ENCODE measurements at places on chromosomes 13 and 19. TPM values are rescaled to one million over a fixed set of nuclear protein-coding genes. Genes with fewer than 3 reads are reported as not detected.
A peak's percentile ranks its signal among the peaks of the same experiment; 100 is the strongest.

Gene KLK15
- total RNA-seq, result not detected

Gene COX7A1
- total RNA-seq, result not detected

Gene IGFL1
- not detected for total RNA-seq

DNA sequence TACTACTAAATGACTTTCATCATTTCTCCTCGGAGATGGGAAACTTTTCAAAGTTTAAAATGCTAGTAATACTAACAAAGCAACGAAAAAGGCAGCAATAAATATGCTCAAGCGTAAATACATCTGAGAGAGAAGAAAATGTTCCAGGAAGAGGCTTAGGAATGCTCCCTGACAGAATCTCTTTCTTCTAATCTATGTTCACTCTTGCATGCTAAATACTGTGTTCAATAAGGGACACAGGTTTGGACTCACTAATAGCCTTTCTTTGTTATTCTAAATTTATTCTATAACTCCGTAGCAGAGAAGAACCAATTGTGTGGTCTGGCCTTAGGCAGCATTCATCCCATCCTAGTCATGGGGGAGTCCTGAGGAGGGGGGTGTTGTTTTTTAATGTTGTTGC, 823.0 kb downstream of the PCDH9 start:
- DNase-seq, result no peak

Gene KLHL1
- total RNA-seq, result not detected

GRCh38 chr13:46536341-46536740, 16.6 kb upstream of the LRCH1 start:
- no peak for DNase-seq

GRCh38 chr13:97979556-97979955, 26.1 kb downstream of the IPO5 start:
- no peak for DNase-seq

DNA sequence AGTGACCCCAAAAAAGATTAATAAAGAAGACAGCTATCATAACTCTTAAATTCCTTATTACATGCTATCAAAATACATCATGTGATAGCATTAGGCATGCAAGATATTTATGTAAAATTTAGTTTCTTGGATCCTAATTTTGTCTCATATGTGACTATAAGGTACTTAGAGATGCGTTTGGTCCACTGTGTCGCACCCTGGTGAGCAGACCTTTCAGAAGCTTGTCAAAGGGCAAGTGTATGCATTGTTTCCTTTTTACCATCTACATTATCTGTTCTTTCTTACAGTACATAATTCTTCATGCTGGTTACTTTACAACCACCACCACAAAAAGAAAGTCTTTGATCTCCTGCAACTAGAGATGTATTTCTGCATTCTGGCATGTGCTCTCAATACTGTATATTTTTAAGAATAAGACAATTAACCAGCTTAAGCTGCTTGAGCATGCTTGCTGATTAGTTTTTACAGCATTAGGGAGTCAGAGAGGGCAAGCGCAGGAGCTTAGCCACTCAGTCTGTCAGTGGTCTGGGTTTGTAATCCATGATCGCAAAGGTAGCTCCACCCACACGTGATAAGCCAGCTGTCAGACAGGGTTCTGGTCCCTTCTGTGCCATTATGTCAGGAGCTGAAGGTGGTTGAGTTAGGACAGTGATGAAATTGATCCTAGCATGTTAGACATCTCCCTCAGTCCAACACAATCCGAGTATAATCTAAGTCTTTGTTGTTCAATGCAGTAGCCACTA, 500.9 kb downstream of the MYO16 start:
- DNase-seq, result no peak

GRCh38 chr19:42424345-42424707, 2.9 kb downstream of the LIPE start:
- DNase-seq, result no peak

DNA sequence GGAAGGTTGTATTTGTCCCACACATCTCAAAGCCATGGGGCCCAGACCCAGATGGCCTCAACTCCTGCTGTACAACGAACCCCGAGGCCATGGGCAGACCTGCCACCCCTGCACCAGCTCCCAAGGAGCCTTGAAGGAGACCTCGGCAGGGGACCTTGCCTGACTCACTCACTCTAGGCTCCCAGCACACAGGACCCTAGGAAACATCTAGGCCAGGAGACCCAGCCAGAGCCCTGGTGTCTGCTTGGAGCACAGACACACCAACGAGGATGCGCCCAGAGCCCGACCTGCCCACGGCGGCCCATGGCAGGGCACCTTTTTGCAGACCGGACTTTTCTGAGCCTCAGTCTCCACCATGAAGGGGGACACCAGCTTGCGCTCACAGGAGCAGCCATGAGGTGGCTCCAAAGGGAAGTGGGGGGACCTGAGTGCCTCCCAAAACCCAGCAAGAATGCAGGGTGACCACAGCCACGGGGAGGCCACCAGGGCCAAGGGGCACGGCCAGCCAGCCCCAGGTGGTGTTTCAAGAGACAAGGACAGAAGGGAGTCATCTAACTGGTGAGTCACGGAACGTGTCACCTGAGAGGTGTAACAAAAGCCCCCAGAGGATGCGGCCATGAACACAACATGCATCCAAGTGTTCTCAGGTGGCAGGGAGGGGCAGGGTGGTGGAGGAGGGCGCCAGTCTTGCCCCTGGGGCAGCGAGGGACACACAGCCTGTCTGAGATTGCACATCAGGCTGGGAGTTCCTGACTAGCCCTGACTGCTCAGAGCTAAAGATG, 4.9 kb upstream of the CERS1 start:
- no peak for DNase-seq

Gene RETN
- total RNA-seq, result not detected

GRCh38 chr19:51166846-51167490, 24.9 kb downstream of the SIGLEC7 start:
- peak; percentile 24 for DNase-seq

GRCh38 chr13:21235174-21235573, 58.7 kb downstream of the MRPL57 start:
- DNase-seq, result no peak

Gene ALDH16A1
- total RNA-seq, result 26.8 TPM

DNA sequence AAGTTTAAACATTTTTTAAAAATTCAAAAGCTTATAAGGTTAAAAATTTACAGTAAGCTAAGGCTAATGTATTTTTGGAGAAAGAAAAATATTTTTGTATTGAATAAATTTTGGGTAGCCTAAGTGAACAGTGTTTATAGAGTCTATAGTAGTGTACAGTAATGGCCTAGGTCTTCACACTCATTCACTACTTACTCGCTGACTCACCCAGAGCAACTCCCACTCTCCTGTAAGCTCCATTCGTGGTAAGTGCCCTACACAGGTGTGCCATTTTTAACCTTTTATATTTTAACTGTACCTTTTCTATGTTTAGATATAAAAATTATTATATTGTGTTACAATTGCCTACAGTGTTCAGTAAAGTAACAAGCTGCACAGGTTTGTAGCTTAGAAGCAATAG, 96.6 kb upstream of the FREM2 start:
- no peak for DNase-seq

Gene TEX26
- total RNA-seq, result not detected

- DNase-seq, result no peak
Measured at GRCh38 chr19:38908911-38909310, 3.1 kb downstream of the CCER2 start.

- no peak for DNase-seq
Measured at GRCh38 chr13:66262330-66262729, 967.8 kb downstream of the PCDH9 start.

DNA sequence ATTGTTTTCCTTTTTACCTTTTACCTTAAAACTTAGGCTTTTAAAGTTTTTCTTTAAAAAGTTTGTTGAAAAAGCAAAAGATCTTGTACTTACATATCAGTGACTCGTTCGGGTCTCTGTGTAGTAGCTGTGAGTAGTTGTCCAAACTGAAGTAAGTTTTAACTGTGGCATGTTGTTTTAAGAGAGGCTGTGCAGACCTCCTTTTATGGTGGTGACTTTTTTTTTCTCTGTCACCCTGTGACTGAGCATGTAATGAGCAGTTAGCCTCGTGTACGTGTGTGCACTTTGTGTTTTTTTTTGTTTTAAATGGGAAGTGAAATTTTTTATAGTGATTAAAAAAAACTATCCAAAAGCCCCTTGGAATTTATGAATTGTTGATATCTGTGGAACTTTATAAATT, at the start of gene GPR183:
TSS of gene GPR183 (minus strand) at position 153 of the 400 bp plus-strand sequence. CDS start 11,254 bp downstream, outside the sequence.
- DNase-seq, result peak; percentile 36

- DNase-seq, result no peak
Measured at GRCh38 chr13:49858178-49858856, 65.8 kb upstream of the KPNA3 start.

DNA sequence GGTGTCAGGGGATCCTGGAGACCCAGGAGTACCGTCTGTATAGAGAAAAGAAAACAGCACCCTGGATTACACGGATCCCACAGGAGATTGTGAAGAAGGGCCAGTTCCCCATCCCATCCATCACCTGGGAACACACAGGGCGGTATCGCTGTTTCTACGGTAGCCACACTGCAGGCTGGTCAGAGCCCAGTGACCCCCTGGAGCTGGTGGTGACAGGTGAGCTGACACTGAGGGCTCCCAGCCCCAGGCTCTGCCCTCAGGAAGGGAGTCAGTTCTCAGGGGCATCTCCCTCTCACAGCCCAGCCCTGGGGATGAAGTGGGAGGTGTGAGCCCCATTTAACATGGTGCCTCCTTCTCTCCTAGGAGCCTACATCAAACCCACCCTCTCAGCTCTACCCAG, 1.3 kb downstream of the LILRA1 start:
- no peak for DNase-seq

Gene FGF22
- total RNA-seq, result not detected

Gene BST2
- 62.0 TPM for total RNA-seq

DNA sequence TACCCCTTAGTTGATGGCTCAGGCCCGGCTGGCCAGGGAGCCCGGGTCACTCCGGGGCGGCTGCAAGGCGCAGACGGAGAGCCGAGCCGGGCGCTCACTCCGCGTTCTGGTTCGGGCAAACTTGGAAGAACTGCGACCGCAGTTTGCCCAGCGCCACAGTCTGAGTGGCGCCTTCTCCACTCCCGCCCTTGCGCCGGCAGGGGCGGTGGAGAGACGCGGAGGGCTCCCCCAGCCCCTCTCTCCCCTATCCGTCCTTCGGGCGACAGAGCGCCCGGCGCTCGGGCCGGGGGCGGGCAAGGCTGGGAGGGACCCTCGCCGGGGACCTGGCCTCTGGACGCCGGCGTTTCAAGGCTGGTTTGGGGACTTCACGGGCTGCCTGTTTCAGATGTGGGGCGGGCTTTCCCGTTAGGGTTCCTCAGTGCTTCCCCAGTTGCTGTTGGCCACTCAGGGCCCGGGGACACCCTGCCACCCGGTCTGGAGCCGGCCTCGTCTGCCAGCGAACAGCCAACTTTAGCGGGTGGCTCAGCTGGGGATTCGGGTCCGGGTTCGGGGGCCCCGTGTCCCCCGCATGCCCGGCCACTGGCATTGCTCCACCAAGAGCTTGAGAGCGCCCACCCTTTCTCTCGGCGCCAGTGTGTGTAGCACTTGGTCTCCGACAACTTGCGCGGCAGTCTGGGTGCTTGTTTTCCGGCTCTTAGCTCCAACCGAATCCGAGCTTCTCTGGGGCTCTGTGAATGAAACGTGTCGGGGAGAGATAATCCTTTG, 1.5 kb downstream of the GPC6 start:
- DNase-seq, result peak; percentile 8

All from activated CD4-positive, alpha-beta T cell treated with anti-CD3 and anti-CD28 coated beads for 36 hours (primary cell).